ENCODE measurements at places on chromosomes 2 and 18. TPM values are rescaled to one million over a fixed set of nuclear protein-coding genes. Genes with fewer than 3 reads are reported as not detected.

GRCh38 chr2:54572636-54573536, 116.8 kb downstream of the SPTBN1 start:
- no peak for DNase-seq

- no peak for DNase-seq
Observed at GRCh38 chr2:234994438-234995321, 42.9 kb downstream of the SH3BP4 start.

SLC30A3 gene
- polyA plus RNA-seq: 1.7 TPM

AOX1 gene
- polyA plus RNA-seq: 5.4 TPM

ATP8B1 gene
- polyA plus RNA-seq: 8.8 TPM

DNA sequence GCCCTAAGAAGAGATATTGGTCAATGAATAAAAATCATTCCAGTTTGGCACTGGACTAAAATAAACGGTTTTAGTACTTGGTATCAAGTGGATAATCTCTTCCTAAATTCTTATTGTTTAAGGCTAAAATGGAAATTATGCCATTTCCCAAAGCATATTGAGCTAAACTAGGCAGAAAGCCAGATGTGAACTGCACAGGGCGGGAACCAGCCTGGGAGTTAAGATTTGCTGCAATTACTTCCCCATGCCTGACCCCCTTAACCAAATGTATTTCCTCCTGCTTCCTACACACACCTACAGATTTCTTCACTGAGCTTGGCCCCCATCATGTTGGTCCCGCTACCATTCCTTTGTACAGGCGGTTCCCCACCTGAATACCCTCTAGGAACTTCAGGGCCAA, 12.2 kb downstream of the ZBTB7C start:
- DNase-seq: no peak

GRCh38 chr18:680392-680791, 22.9 kb downstream of the TYMS start:
- DNase-seq: no peak

- DNase-seq: no peak
Observed at GRCh38 chr18:44934901-44935300, 254.2 kb downstream of the SETBP1 start.

CYP1B1 gene
- polyA plus RNA-seq: 5.3 TPM

DNA sequence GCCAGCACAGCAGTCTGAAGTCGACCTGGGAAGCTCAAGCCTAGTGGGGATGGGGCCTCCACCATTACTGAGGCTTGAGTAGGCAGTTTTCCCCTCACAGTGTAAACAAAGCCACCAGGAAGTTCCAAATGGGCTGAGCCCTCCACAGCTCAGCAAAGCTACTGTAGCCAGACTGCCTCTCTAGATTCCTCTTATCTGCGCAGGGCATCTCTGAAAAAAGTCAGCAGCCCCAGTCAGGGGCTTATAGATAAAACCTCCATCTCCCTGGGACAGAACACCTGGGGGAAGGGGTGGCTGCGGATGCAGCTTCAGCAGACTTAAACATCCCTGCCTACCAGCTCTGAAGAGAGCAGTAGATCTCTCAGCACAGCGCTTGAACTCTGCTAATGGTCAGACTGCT, 218.4 kb upstream of the VRK2 start:
- no peak for DNase-seq

DNA sequence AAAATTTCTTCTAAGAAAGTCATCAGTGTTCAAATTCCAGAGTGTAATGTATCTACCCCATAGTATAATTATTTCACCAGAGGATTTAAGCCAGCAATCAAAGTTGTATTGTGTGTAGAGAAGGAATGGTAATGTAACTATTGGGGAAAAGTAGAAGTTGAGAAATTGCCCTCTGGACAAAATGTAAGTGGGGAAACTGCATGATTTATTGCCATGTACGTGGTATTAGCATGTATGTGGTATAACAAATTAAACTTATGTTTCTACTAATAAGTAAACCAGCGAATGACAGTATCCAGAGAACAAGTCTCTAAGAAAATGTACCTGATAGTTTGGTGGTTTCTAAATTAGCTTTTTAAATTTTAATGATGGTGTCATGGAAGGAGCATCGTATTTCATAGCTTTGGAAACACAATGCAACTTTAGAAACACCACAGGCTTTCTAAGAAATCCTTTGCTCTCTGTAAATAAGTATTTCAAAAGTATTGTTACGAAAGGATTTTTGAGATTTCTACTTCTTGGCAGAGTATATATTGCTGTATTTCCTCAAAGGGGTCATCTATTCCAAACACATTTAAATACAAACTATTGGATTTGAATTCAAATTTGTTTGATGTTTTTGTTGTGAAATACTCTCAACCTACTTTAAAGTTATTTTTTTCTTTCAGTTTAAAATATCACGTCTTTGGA, 1018.9 kb upstream of the ZEB2 start:
- DNase-seq: no peak

- no peak for DNase-seq
Observed at GRCh38 chr18:45111502-45111848, 430.8 kb downstream of the SETBP1 start.

DNA sequence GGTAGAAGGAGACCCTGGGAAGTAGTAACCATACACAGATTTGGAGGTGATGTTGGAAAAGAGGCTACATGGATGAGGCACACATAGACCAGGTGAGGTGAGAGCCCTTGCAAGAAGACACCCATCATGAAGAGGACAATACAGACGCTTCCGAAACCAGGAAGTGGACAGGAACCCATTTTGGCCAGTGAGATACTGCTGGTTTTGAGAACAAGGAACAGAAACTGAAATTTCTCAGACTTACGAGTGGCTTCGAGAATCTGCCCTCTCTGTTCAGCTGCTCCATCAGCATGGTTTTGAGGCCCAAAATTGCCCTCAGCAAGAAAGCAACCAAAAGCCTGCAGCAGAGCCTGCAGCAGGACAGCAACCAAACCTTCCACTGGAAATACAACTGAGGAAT, 479.1 kb upstream of the NRXN1 start:
- no peak for DNase-seq

POTEC gene
- not detected for polyA plus RNA-seq

GRCh38 chr2:26816893-26817292, 31.0 kb downstream of the CENPA start:
- DNase-seq: no peak

LYPD6 gene
- 0.07 TPM for polyA plus RNA-seq

KRTCAP3 gene
- 0.68 TPM for polyA plus RNA-seq

- peak; percentile 31 for DNase-seq
Observed at GRCh38 chr2:112216167-112216566, 38.7 kb downstream of the ZC3H8 start.

PEX13 gene
- polyA plus RNA-seq: 17.4 TPM

GRCh38 chr18:55152801-55153200, 193.5 kb upstream of the CCDC68 start:
- DNase-seq: no peak

- no peak for DNase-seq
Observed at GRCh38 chr2:128202791-128203190, 111.8 kb downstream of the UGGT1 start.

DNA sequence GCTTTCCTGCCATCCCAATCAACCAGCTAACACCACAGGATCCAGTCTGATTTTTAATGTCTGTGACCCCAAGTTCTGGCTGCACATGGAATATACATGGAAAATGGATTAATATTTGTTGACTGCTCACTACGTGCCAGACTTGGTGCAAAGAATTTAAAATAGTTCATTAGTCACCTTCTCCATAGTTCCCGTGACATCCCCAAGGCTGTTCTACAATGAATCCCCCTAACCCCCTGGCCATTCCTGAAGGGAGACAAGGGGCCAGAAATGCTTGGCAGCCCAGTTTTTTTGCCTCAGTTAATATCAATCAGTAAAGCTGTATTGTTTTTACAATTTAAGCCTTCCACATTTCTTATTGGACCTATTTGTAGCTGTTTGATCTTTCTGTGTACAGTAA, 71.0 kb upstream of the ST3GAL5 start:
- no peak for DNase-seq

DNA sequence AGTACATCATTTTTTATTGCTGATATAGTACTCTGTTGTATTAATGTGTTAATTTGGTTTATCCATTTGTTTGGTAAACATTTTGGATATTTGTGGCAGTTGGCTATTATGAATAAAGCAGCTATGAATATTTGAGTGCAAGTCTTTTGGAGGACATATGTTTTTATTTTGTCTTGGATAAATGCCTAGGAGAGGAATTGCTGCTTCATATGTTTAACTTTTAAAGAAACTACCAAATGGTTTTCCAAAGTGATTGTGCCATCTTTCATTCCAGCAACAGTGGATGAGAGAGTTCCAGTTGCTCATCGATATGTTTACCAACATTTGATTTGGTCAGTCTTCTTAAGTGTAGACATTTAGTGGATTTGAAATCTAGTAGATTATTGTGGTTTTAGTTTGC, 51.8 kb downstream of the MERTK start:
- DNase-seq: no peak

ST6GAL2 gene
- 23.9 TPM for polyA plus RNA-seq

PARD6G gene
- polyA plus RNA-seq: 2.3 TPM

FRZB gene
- polyA plus RNA-seq: not detected

DNA sequence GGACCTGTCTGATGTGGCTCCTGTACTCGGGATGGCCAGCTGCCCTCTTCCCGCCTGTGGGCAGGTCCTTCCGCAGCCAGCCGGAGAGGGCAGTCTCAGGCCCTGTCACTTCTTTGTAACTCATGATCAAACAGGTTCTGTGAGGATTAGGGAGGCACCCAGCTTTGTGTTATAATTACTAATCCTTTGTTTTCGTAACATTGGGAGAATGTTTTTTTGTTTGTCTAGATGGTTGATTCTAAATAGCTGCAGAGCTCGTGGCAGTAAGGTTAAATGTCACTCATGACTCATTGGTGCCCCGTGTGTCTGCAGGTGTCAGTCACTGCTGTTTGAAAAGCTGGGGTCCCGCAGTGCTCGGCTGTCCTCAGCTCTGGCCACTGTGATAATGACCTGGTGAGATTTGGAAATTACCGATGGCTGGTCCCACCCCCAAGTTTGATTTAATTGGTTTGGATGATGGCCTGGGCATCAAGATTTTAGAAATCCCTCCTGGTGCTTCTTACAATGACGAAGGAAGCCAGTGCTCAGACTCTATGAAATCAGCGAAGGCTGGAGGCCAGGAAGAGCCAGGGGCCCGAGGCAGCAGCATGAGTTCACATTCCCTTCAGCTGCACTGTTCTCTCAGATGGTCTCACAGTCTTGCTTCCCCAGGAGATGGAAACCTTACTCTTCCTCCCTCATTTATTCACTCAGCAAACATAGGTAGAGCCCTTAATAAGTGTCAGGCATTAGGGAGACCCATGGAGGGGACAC, 172.8 kb downstream of the VAPA start:
- DNase-seq: no peak

DPP4 gene
- 0.27 TPM for polyA plus RNA-seq

VIT gene
- polyA plus RNA-seq: not detected

DNA sequence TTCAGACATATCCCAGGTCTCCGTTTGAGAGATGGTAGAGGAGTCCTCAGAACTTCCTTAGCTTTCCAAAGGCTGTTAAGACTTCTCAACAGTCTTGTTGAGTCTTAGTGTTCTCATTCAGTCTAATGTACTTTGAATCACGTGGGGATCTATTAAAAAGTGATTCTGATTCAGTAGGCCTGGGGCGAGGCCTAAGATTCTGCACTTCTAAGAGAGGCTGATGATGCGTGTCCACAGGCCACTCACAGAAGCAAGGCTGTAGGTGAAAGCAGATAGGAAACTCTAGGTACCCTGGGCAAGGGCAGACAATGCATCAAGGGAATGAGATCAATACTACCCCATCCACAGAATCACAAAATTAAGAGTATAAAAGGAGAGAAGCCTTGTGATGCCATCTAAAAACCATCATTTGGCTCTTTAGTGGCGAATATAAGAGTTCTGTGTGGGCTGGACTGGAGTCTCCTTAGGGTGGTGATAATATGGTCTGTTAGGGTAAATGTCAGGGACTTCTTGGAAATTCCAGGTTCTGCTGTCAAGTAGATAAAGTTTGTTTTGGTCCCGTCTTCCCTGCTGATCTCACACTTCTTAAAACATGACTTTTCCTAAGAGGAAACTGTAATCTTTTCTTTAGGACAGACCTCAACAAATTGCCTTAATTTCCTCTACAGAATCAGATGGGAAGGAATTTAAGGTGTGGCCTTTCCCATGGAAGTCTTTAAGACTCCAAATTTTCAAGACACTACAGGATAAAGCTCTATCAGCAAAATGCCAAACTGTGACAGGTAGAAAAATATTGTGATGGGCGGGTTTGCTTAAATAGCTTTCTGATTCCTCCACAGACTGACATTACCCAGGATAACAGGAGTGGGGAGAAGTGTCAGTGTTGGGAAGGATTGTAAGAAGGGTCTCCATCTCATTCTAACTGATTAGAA, 45.7 kb upstream of the NEMP2 start:
- no peak for DNase-seq

GRCh38 chr2:203352604-203353255, 24.5 kb downstream of the ABI2 start:
- DNase-seq: peak; percentile 75

GRCh38 chr2:187208199-187208785, 239.8 kb downstream of the CALCRL start:
- DNase-seq: no peak

DNA sequence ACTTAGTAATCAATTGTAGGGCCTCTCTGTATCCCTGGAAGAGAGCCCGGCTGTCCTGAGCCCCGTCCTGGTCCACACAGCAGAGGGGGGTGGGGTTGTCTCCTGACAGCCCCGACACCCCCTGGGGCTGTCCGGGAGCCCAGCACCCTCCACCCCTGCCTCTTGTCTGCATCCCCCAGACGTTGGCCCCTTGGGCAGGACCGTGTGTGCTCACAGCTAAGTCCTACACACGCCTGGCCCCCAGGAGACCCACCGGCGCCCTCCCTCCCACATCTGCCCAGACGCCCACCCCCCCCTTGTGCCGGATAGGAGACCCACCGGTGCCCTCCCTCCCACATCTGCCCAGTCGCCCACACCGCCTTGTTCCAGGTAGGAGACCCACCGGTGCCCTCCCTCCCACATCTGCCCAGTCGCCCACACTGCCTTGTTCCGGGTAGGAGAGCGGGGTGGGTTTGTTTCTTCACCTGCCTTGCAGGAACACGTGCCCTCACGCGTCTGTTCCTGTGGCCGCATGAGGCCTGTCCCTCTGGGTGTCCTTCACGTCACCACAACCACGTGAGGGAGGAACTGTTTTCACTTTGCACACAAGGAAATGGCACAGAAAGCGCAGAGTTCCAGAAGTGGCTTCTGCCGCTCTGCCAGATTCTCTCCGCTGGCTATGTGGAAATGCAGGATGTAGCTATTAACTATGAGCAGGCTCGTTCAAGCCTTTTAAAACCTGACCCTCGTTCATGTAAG, 61.1 kb upstream of the NFATC1 start:
- no peak for DNase-seq

DNA sequence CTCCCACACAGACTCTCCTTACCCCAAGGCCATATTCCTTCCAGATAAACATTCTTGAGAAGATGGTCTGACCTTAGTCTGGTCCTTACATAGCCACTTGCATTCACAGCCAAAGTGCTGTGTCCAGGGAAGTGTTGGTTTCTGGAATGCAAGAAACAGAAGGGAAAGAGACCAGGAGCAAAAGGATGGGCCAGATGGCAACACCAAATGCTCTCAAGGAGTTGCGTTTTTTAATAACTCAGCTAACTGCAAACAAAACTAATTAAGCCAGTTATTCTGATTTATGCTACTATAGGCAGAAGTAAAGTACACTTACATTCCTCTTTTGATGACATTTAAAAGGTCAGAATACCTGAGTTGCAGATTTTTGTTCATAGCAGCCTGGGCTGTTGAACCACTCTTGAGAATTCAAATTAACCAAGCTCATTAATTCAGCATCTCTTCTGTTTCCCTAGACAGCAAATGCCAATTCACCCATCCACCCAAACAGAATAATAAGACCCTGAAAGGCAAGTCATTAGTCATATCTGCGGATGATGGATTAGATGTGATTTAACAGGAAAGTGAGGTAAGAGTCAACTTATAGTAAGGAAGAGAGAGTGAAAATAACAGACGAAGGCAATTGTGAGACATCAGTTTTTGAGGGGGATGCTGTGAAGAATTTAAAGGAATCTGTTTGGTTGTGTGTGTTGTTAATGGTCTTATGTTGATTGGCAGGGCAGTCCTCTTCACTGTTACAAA, 18.8 kb downstream of the CCDC85A start:
- no peak for DNase-seq

All from A549 (cell line).